ENCODE measurements at places on chromosomes 7 and 10.

- DNase-seq, result no peak
Observed at GRCh38 chr10:96402417-96403305, 43.9 kb upstream of the OPALIN start.

DNA sequence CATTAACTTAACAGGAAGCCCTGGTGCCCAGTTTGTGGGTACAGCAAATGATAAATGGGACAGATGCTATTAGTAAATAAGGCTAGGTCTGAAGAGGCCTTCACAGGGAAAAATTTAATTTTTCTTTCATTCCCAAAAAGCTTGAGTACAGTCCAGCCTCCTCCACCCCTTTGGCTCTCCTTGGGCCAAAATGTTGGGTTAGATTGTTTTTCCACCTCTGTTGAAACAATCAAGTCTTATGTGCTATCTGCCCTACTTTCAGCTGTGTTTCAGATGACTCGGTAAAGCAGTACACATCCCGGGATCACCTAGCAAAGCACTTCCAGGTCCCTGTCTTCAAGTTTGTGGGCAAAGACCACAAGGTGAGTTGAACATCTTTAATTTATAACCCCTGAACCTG is 24.3 kb downstream of the PLA2G12B start:
- no peak for DNase-seq

- DNase-seq, result no peak
Observed at GRCh38 chr7:25009257-25009656, 29.3 kb upstream of the OSBPL3 start.

GRCh38 chr7:100456562-100456961 is 7.5 kb downstream of the SPACDR start:
- no peak for DNase-seq

- DNase-seq, result no peak
Observed at GRCh38 chr10:88651101-88651551, 13.1 kb upstream of the LIPF start.

DNA sequence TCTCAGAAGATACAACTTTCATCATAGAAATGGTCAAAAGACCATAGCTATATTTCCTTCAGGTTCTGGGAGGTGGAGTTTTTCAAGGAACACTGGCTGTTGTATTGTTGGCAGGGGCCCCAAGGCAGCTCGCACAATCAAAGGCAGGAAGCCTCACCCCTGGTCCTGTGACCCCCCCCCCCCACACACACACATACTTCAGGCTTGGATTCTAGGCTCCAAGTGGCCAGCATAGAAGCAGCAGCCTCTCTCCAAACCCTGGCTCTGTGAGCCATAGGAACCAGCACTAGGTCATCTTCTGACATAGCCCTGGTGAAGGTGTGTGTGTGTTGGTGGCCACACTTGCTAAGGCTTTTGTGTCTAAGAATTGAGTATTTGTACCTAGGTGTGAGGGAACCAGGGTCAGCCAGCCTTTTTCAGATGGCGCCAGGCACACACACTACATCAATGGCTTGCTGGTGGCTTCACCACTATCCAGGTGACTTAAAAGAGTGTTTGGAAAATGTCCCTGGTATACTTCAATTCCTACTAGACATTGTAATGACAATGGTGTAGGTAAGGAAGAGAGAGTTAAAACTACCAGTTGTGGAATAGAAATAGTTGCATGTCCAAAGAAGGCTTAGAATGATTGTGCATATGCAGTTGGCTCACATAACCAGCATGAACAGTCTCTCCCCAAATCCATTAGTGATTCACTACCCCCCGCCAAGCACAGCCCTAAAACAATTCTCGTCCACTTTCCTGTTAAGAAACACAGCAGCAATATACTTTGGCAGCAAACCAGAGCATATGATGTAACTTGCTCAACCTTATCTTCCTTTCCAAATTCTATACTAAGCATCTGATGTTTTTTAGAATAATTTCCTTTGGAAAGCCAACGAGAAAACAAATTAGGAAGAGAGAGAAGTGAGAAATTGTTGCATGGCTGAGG is 91.3 kb downstream of the AVL9 start:
- DNase-seq, result no peak

DNA sequence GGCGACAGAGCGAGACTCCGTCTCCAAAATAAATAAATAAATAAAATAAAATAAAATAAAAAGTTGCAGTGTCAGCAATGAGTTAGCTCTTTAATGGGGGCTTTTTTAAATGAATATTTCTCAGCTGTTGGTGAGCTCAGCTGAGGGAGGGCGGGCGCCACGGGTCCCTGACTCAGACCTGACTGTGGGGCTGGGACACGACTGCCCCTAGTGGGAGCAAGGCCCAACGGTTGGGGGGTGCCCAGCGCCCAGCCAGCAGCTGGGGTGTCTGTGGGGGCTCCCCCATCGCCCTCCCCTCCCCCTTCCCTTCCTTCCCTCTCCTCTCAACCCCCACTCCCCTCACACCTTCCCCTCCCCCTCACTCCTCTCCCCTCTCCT is 46.6 kb downstream of the PWWP2B start:
- no peak for DNase-seq

DNA sequence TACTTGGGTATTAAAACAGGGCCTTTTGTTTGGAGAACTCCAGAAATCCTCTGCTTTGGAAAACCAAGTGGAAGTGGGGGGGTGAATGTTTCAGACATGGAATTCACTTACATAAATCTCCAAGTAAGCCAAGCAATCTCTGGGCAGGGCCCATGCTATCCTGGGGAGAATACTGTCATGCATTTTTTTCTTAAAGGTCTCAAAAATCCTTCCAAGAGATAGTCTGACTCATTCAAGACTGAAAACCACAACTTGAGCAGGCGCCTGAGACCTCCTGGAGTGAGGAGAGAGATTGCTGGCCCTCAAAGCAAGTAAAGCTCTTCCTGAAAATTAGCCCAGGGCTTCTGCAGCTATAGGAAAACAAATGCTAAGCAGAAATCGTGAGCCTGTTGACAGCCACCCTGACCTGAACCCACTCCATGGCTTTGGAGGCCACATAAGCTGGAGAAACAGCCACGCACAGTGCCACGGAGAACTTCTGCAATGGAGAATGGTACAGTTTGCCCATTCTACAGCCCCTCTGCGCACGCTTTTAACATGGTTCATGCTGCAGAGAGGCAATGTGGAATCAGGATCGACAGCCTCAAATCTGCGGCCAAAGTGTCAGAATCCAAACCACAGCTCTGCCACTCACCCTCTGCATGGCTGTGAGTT is 203.1 kb upstream of the AUTS2 start:
- no peak for DNase-seq

DNA sequence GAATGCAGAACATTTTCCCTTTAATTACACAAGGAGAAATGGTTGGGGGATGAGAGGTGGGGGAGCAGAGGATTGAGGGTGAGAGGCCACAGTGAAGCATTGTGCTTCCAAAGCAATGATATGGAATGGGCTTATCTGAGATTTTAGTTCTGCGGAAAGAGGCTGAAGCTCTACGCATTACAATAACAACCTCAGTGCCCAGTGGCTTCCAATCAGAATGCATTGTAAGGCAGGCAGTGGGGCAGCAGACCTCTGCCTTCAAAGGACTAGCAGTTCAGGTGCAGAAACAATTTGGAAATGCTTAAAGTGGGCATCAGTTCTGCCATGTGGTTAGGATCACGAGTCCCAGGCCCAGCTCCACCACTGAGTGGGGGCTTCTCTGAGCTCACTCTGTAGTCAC is 251.0 kb upstream of the ZMIZ1 start:
- no peak for DNase-seq

- no peak for DNase-seq
Observed at GRCh38 chr7:74387606-74388005, 66.1 kb upstream of the GTF2IRD1 start.

GRCh38 chr7:22178735-22179134 is 178.2 kb downstream of the RAPGEF5 start:
- no peak for DNase-seq

All from nephron progenitor cell (in vitro differentiated cells).